Muscle of leg (tissue), 16 donors: ENCODE measurements at places on chromosomes 3 and 15.

GRCh38 chr3:184993394-184993793 is 159.5 kb downstream of the C3orf70 start:
- DNase-seq, result no peak

GRCh38 chr3:159057621-159058020 is 255.8 kb downstream of the MFSD1 start:
- DNase-seq, result no peak

- no peak for DNase-seq
Observed at GRCh38 chr3:13378155-13378554, 42.0 kb downstream of the NUP210 start.

GRCh38 chr3:17149076-17149475 is 264.3 kb downstream of the PLCL2 start:
- DNase-seq, result no peak

- peak; percentile 15 for DNase-seq
Observed at GRCh38 chr3:130850843-130851242, 43.0 kb upstream of the ATP2C1 start.

DNA sequence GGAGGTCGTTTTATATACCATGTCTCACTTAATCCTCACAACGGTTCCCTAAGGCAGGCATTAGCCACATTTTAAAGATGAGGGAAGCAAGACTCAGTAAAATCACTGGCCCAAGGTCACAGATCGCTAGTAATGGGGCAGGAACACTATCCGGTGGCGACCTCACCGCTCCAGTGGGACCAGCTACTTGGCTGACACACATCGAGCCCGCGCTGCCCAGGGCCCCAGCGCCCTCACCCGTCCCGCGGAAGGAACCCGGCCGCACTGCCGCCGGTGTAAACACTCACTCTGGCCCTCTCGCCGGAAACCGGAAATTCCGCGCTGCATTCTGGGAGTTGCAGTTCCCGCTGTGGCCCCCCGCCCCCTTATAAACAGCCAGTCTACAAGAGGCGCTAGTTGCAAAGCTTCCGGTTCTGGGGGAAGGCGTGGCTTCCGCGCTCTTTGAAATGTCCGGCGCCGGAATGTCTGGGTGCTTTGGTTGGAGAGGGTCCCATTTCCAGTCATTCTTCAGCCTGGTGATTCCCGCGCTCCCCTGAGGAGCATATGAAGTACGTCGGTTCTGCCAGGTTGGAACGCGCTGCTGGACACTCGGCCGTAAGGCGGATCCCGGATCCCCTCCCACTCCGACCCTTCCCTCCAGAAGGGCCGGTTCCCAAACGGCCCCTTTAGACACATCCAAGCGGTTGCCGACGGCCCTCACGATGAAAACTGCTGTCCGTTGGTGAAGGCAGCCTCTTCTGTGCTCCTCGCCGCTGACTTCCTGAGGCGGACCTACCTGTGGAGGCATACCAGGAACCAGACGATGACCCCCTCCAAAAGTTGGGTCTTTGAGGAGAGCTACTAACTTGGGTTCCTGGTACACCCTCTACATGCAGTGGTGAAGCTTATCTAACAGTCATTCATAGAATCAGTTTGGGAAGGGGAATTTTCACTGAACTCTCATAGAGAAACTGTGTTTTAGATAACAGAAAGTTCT is at the start of gene UBL7:
TSS of gene UBL7 (minus strand) at position 290 of the 976 bp plus-strand sequence. CDS start 2,293 bp downstream, outside the sequence.
- DNase-seq, result peak; percentile 99

DNA sequence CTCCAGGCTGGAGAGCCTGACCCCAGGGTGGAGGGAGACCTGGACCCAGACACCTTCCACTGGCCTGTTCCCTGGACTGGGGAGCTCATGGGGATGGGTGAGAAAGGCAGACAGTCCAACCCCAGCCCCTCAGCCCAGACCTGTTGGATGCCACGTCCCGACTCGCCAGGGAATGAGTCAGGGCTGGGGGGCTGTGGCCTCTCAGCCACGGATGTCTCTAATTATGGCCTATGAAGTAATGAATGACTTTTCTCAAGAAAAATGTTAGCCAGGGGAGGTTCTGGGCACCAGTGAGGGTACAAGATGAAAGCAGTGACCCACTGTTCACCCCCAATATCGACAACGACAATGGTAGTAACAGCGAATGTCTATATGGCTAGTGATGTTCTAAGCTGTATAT is 107.0 kb upstream of the RPL32 start:
- no peak for DNase-seq

DNA sequence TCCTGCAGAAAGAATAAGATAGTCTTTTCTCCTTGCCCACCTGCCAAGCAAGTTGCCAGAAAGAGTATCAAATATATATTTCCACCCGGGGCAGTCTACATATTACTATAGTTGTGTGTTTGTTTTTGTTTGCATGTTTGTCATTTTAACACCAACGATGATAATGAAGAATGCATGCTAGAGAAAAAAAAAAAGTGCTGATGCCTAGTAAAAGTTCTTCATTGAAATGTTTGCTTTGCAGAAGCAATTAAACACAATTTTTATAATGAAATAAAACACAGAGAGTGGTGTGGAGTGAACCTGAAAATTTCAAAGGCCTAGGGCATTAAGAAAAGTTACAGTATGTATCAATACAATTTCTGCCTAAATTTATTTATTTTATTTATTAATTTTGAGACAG is 2.5 kb upstream of the PCLAF start:
- no peak for DNase-seq

GRCh38 chr3:5690904-5691532 is 503.5 kb downstream of the EDEM1 start:
- no peak for DNase-seq

DNA sequence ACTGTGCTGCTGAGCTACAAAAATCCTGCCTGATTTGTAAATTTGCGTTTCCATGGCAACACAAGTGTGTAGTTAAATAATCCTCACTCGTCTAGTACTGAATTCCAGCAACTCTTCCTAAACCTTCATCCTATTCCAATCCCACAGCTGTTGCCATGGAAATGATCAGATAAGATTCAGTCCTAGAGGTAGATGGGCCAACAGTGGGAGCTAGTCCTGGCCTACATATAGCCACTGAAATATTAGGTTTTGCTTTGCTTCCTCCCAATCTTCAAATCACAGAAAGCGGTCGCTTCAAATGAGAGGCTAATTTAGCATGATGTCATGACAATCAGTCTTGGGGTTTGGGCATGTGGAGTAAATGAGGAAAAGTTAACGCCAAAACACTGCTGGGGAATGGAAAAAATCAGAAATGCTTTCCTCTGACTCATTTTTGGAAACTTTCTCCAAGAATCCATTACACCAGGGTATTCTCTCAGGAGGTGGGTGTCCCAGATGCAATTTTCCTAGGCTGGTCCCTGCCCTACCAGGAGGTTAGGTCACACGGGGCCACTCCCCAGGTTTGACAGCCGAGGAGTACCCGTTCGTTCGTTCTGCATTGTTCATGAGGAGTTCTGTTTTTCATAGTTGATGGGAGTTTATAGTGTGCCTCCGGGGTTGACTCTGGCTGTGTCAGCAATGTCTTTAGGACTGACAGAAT is 159.2 kb upstream of the SLCO3A1 start:
- DNase-seq, result peak; percentile 96
